ENCODE measurements at places on chromosomes 7 and 10.

GRCh38 chr10:50506861-50507573, 116.7 kb downstream of the SGMS1 start:
- DNase-seq, result no peak

- no peak for DNase-seq
These were observed 113.2 kb downstream of the NRBF2 start for GRCh38 chr10:63246356-63246755.

DNA sequence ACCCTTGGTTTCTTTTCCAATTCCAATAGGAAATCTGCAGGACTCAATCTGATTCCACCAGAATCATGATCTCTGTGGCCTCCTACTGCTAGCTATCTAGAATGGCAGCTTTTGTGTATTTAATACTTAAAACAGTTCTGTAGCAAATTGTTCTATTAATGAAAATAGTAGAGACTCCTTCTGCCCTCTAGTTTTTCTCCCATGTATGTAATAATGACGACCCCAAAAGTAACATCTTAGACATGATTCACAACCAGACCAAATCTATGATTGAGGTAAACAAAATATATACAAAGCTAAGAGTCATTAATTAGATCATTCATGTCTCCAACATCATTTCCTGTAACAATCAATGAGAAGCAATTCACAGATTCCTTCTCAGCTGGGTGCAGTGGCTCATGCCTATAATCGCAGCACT, 259.1 kb upstream of the MKLN1 start:
- no peak for DNase-seq

GRCh38 chr10:1406967-1407945, 330.1 kb downstream of the ADARB2 start:
- DNase-seq, result no peak

GRCh38 chr7:157019718-157020451, 9.4 kb upstream of the MNX1 start:
- peak; percentile 64 for DNase-seq

- DNase-seq, result no peak
These were observed 53.6 kb downstream of the MKLN1 start for GRCh38 chr7:131381069-131381838.

DNA sequence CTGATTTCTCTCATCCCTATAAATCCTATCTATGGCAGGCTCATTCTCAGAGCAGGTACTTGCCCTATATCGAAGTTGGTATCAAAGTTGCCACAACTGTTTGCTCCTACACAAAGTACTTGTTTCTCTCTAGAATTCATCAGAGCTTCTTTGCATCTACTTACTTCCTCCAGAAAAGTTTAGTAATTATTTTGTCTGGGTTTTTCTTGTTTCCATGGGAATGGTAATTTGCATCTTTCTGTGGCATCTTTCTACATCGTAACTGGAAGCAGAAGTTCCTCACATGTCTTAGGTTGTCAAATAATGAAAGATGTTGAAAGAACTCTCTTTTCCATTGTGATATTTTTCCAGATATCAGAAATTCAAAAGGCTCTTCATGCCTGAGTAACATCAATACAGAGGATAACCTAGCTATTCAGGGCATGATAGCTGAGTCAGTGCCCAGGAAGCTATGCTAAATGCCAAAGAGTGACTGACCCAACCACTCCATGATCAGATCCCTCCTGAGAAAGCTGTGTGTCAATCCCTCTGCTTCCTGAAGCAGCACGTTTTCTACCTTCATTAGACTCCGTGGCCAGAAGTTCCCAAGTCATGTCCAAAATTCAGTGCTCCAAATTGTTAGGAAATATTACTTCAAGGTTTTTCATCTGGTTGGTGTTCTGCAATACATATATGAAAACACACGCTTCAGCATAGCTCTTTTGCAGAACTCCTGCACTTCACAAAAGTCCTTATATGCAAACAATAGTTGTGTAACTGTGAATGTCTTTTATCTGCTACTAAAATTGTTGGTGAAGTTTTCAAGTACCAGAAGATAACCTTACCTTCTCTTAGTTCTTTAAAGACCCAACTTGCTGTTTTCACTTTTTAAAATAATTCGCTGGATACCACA, 216.5 kb downstream of the VTI1A start:
- DNase-seq, result no peak

DNA sequence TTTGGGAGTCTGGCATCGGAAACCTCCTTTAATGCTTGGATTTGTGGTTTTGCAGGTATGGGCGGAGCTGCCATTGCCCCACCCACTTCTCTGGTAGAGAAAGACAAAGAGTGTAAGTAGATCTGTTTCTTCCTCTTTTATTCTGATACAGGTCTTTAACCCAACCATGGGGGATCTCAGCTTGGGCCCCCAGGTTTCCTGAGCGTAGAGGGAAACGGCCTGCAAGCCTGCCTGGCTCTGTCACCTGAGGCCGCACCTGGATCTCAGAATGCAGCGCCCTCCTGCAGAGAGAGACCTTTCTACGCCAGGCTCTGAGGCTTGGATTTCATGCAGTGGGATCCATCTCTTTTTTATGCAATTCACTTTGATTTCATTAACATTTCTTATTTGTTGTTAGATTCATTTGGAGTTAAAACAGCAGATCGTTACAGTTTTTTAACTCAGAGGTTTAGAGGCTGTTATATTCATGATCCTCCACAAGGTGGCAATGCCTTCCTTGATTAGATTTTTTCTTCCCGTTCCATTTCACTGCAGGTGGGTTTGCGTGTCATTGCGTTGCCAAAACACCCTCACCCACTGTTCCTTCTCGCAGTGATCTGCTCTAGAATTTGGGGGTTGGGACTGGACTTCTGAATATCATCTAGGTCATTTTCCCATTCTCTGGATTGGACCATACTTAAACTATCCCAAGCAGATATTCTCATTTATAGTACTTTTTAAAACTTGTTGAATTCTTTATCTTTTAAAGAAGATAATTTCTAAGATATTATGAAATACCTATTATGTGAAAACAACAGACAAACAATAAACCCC, 20.0 kb downstream of the RBM17 start:
- peak; percentile 64 for DNase-seq

- DNase-seq, result no peak
These were observed 283.7 kb upstream of the ZMIZ1 start for GRCh38 chr10:78785066-78785465.

DNA sequence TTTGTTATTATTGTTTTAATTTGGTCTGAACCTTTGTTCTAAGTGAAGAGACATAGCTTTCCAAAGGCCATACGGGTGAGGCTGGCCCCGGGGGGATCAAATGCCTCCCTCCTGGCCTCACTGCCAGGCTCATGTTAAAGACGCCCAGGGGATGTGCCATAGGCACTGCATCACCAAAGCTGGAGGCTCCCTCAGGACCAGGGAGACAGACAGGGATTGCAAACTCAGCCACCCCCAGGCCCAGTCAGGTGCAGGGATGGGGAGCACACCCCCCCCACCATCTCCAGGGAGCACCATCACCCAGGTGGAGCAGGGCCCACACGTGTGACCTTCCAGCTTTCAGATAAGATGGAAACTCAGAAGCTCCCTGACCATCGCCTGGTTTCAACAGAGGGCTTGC, 96.0 kb upstream of the DNAAF5 start:
- DNase-seq, result no peak

DNA sequence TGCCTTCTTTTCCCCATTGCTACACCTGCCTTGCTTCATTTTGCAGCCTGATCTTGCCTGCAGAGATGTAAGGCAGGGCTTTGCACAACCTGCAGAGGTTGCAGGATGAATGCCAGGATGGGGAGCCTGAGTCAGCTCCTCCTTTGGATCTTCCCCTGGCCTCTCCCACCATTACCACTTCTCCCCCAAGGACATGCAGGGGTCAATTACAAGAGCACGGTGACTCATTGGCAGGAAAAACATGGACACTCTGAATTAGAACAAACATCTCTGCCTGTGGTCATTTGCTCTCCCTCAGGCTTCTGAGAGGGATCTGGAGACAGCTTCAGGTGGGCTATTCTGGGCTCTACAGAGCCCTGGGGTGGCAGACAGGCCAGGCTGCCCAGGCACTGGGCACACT, 89.2 kb downstream of the HERPUD2 start:
- DNase-seq, result no peak

- DNase-seq, result peak; percentile 70
These were observed 131.3 kb downstream of the FAM53B start for GRCh38 chr10:124612611-124613498.

DNA sequence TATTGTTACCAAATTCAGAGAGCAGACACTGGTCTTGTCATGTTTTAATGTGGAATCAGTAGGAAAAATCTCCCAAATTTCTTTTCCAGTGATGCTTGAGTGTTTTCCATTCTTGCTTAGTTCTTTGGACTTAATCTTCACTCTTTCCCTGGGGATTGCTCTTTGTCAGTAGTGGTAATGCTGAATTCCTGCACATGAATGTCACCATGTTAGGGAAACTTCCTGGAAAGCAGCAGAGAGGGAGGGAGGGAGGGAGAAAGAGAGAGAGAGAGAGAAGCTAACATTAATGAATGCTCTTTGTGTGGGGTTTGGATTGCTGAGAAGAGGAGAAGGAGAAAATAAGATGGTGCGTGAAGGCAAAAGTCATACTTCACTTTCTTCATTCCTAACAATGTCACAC, 295.3 kb upstream of the COBL start:
- no peak for DNase-seq

DNA sequence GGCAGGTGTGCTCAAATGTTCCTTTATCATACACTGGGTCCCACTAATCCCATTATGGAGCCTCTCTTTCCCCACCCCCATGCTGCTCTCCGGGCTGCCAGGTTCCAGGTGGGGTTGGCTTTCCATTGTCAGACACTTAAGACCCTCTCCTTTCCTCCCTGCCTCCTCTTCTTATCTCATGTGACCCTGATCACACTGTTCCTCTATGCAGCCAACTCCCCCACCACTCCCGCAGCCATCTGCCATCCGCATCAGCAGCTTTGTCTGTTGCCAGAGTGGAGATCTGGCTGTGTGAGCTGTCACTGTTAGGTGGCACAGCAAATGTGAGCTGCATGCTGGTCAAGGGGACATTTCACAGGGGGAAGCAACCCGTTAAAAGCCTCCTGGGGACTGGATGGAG, 391.4 kb downstream of the TNS3 start:
- DNase-seq, result peak; percentile 48

GRCh38 chr10:103648251-103648635, 154.7 kb downstream of the NEURL1 start:
- no peak for DNase-seq

DNA sequence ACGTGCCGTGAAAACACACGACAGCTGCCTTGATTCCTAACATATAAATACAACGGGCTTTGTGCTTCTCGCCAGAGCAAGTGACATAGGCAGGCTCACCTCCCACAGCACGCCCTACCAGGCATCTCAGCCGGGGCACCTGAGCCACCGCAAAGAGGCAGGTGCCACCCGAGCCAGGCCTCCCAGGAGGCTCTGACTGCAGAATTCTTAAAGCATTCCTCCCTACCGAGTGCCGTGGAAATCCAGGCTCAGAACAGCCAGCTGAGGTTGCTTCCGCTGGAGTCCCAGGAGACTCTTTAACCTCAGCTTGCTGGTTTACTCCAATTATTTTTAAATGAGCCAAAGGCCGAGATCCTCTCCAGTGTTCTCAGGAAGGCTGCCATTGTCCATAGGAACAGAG, 206.5 kb downstream of the USP6NL start:
- no peak for DNase-seq

DNA sequence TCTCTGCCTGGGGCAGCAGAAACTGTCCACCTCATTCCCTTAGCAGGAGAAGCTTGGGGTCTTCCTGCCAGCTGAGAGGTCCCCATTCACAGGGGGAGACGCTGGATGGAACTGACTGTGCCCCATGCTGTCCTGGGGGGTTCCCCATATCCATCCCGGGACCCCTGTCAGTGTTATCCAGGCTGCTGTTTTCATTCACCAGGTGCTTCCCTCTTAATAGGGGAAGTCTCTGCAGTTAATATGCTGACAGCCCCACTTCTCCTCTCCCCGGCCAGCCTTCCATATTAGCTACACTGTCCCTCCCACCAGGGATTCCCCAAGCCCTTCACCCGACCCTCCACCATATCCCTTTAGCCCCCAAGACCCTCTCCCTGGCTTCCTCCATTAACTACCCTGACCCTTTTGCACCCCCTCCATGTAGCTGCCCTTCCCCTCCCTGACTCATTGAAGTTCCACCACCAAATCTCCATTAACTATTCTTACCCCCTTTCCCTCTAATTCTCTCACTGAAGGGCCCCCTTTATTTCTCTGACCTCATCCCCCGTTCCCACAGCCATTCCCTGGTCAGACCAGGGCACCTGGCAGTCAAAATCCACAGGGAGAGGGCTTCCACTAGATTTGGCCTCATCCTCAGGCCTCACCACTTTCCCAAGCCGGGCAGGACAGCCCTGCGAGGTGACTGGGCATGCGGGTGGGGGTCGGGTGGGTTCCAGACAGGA, 92.0 kb upstream of the PAX2 start:
- no peak for DNase-seq

DNA sequence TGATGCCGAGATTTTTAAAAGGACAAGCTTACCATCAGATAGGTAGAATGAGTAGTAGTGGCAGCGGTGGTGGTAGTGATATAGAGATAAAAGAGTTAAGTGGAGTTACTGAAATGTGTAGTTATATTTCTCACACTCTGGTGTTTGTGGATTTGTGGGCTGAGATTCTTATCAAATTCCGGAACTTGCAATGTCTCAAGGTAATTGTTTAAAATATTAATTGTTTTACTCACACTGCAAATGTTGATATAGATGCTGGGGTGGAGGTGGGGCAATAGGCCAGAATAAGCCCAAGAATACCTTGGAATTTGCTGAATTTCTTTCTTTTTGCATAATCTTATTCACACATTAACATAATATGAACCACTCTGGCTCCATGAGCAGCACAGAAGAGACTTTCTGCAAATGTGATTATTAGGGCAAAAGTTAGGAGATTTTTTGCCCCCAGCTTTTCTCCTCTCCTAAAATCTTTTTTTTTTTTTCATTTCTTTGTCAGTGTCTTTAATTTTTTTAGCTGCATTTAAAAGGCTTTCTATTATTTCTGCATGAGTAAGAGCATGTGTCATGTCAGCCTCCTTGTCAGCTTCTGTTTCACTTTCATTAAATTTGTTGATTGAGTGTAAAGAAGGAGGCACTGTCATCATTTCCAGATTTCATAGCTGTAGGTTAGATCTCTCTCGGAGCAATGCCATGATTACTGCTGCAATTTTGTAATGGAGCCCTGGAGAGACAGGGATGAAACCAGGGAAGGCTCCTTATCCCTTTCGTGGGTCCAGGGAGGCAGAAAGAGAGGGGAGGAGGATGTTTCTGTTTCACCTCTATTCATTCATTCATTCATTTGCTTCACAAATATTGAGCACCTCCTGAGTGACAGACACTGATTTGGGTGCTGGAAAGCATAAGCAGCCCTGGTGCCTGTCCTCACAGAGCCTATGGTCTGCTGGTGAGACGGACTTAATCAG, 13.1 kb upstream of the SGMS1 start:
- DNase-seq, result no peak

GRCh38 chr10:86062647-86063145, 303.9 kb downstream of the GRID1 start:
- no peak for DNase-seq

GRCh38 chr7:20790375-20790774, 3.7 kb upstream of the SP8 start:
- no peak for DNase-seq
